Endodermal cell (in vitro differentiated cells): ENCODE measurements at places on chromosomes 3 and 15. TPM values are rescaled to one million over a fixed set of nuclear protein-coding genes. Genes with fewer than 3 reads are reported as not detected.

- no peak overlapping the region for H3K27ac ChIP-seq
- peak; percentile 72 for DNase-seq
- peaks cover 18% of the 10 kb centered on the region for H3K4me1 ChIP-seq
- H3K36me3 ChIP-seq, result no peaks in the 10 kb centered on the region
- no peaks in the 10 kb centered on the region for H3K27me3 ChIP-seq
Observed at GRCh38 chr3:4994823-4995499, 15.7 kb downstream of the BHLHE40 start.

- no peaks in the 10 kb centered on the region for H3K4me1 ChIP-seq
- no peaks in the 10 kb centered on the region for H3K27me3 ChIP-seq
- no peak overlapping the region for H3K4me3 ChIP-seq
Observed at GRCh38 chr3:5194801-5195509, 7.4 kb downstream of the EDEM1 start.

DNA sequence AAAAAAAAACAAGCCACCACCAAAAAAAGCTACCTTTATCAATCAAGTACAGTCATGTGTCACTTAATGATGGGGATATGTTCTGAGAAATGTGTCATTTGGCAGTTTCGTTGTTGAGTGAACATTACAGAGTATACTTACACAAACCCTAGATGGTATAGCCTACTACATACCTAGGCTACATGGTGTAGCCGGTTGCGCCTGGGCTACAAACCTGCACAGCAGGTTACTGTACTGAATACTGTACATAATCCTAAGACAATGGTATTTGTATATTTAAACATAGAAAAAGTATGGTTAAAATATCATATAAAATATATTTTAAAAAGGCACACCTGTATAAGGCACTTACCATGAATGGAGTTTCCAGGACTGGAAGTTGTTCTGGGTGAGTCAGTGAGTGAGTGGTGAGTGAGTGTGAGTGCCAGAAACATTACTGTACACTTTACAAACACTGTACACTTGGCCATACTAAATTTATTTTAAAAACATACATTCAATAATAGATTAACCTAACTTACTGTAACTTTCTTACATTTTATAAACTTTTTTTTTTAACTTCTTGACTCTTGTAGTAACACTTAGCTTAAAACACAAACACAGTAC is 25.9 kb upstream of the JMJD7 start:
- no peak for DNase-seq
- peaks cover 2% of the 10 kb centered on the region for H3K36me3 ChIP-seq
- no peaks in the 10 kb centered on the region for H3K27me3 ChIP-seq
- H3K27ac ChIP-seq, result no peak overlapping the region
- H3K4me1 ChIP-seq, result no peaks in the 10 kb centered on the region

- H3K4me3 ChIP-seq, result no peak overlapping the region
- no peak for DNase-seq
- H3K4me1 ChIP-seq, result no peaks in the 10 kb centered on the region
- H3K27me3 ChIP-seq, result no peaks in the 10 kb centered on the region
- H3K27ac ChIP-seq, result peak overlapping the region; percentile 29
Observed at GRCh38 chr3:97647441-97647982, 117.0 kb upstream of the ARL6 start.

DNA sequence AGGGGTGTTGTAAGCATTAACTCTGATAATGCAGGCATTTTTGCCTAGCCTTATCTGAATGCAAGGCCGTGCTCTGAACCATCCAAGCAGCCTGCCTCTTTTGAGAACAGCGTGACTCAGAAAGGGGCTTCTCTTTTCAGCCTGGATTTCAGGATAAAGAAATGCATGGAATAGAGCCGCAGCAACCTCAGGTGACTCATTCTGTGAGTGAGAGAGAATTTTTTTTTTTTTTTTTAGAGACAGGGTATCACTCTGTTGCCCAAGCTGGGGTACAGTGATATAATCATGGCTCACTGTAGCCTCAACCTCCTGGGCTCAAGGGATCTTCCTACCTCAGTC is 20.6 kb upstream of the PDE8A start:
- no peaks in the 10 kb centered on the region for H3K36me3 ChIP-seq
- no peaks in the 10 kb centered on the region for H3K27me3 ChIP-seq
- H3K4me3 ChIP-seq, result no peak overlapping the region
- DNase-seq, result no peak

- no peak overlapping the region for H3K4me3 ChIP-seq
- H3K36me3 ChIP-seq, result no peaks in the 10 kb centered on the region
- no peaks in the 10 kb centered on the region for H3K27me3 ChIP-seq
- H3K27ac ChIP-seq, result no peak overlapping the region
- no peak for DNase-seq
Observed at GRCh38 chr3:169266986-169267385, 396.5 kb downstream of the MECOM start.

- H3K27ac ChIP-seq, result no peak overlapping the region
- DNase-seq, result no peak
- no peaks in the 10 kb centered on the region for H3K4me1 ChIP-seq
- H3K27me3 ChIP-seq, result no peaks in the 10 kb centered on the region
- H3K36me3 ChIP-seq, result no peaks in the 10 kb centered on the region
- no peak overlapping the region for H3K4me3 ChIP-seq
Observed at GRCh38 chr15:97082830-97083229, 752.3 kb downstream of the NR2F2 start.

- no peak for DNase-seq
- H3K4me1 ChIP-seq, result no peaks in the 10 kb centered on the region
- H3K27me3 ChIP-seq, result no peaks in the 10 kb centered on the region
- no peak overlapping the region for H3K4me3 ChIP-seq
Observed at GRCh38 chr3:88189361-88189810, 39.6 kb downstream of the C3orf38 start.

DNA sequence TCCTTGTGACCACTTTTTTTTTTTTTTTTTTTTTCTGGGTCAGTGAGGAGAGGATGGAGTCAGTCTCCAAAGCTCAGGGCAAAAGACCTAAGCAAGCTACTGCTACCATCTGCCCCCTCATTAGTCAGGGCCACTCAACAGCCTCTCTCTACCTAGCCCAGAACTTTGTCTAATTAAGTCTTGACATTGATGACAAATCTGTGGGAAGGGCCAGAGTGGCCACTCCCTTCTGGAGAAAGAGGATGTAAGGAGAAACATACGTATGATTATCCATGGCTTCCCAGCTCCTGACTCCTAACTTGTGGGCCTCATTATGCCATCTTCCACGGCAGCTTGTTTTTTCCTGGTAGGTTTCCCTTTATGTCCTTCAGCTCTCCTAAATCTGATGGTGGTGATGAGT is 37.9 kb downstream of the NR1I2 start:
- H3K27me3 ChIP-seq, result no peaks in the 10 kb centered on the region
- H3K27ac ChIP-seq, result no peak overlapping the region
- peaks cover 3% of the 10 kb centered on the region for H3K36me3 ChIP-seq
- H3K4me1 ChIP-seq, result no peaks in the 10 kb centered on the region
- H3K4me3 ChIP-seq, result no peak overlapping the region
- DNase-seq, result no peak

DNA sequence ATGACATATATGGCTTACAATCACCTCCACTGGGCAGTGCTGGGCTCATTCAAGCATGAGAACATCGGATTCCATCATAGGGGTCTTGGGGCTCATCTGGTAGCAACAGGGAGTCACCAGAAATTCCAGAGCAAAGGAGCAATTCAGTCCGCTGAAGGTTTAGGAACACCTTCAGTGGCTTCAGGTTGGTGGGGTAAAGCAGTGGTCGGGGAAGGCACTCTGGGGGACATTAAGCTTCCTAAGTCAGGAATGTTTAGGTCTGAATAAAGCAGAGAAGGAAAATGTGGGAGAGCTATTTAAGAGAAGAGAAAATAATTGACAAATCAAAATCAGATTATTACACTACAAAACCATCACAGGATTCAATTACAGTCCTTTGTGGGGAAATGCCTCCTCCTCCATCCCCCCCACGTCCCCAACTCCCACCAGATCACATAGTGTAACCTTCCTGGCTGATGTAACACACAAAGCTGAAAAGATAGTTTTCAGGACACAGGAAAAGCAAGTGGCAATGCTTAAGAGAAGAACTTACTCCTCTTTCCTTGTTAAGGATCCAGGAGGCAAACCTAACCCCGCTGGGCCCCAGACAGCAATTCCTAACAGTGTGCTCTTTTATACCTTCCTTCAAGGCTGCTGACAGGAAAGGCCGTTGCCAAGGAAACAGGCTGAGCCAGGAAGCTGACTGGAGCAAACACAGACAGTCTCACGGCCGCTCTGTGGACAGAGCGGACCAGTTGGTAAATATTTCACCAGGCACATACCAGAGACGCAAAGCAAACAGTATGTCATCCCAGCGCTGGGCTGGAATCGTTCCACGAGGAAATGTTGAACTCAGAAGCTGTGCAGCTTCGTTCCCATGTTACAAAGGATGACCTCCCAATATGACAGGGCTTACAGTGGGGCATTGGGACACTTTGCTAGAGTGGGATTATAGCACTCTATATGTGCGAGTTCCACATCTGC is 57.5 kb upstream of the LMCD1 start:
- peak overlapping the region; percentile 96 for H3K27ac ChIP-seq
- peak overlapping the region; percentile 38 for H3K4me3 ChIP-seq
- H3K36me3 ChIP-seq, result no peaks in the 10 kb centered on the region
- peak; percentile 89 for DNase-seq
- no peaks in the 10 kb centered on the region for H3K27me3 ChIP-seq

- H3K27ac ChIP-seq, result no peak overlapping the region
- H3K36me3 ChIP-seq, result peaks cover 11% of the 10 kb centered on the region
- no peaks in the 10 kb centered on the region for H3K27me3 ChIP-seq
- DNase-seq, result no peak
Observed at GRCh38 chr3:32698506-32698905, 13.5 kb downstream of the CNOT10 start.

DNA sequence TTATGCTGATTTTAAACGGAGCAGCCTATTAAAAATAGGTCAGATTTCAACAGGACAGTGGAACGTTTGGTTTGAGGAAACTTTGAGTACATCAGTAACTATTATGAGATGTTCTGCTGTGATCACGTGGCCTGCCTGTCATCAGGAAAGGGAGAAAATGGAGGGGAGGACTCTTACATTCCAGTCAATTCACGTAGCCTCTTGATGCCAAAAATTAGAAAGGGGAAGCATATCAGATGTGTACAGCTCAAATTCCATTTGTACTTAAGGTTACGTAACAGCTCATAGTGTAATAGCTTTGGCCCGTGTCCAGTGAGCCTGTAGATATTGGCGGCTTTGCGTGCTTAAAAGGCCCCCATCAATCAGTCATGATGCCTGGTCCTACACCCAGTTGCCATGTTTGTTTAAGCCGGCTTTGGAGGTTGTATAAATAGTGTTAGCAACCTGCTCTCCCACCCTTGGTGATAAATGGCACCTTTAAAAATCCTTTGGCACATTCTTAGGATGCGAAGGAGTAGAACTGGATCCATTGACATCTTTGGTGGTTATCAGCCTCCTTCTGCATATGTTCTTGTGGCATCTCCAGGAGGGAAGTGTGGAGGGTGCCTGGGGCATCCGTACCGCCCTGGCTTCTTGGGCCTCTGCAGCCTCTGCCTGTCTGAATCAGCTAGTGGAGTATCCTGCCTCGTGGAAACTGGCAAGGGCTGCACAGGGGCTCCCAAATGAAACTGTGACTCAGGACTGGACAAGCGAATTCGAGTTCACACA is 163.9 kb downstream of the THSD4 start:
- peaks cover 2% of the 10 kb centered on the region for H3K4me1 ChIP-seq
- no peaks in the 10 kb centered on the region for H3K36me3 ChIP-seq
- H3K27me3 ChIP-seq, result no peaks in the 10 kb centered on the region
- no peak overlapping the region for H3K4me3 ChIP-seq
- DNase-seq, result no peak
- no peak overlapping the region for H3K27ac ChIP-seq

- no peak overlapping the region for H3K27ac ChIP-seq
- no peaks in the 10 kb centered on the region for H3K27me3 ChIP-seq
- H3K4me1 ChIP-seq, result no peaks in the 10 kb centered on the region
- no peak overlapping the region for H3K4me3 ChIP-seq
- DNase-seq, result no peak
Observed at GRCh38 chr3:25604107-25604805, 60.5 kb downstream of the TOP2B start.

DNA sequence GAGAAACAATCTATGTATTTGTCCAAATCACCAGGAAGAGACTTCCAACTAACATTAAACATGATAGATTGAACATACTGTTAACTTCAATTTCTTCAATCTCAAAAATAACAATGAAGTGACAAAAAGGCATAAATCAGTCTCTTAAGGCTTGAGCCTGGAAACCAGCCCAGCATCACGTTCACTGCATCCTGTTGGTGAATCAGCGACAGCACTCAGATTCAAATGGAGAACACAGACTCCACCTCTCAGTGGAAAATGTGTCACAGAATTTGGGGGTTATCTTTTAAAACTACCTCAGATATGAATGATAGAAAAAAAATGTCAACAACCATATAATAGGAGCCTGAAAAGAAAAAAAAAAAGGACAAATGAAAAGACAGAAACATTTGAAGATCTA is 212.0 kb downstream of the MINAR1 start:
- H3K36me3 ChIP-seq, result no peaks in the 10 kb centered on the region
- no peak overlapping the region for H3K27ac ChIP-seq
- no peak overlapping the region for H3K4me3 ChIP-seq

DNA sequence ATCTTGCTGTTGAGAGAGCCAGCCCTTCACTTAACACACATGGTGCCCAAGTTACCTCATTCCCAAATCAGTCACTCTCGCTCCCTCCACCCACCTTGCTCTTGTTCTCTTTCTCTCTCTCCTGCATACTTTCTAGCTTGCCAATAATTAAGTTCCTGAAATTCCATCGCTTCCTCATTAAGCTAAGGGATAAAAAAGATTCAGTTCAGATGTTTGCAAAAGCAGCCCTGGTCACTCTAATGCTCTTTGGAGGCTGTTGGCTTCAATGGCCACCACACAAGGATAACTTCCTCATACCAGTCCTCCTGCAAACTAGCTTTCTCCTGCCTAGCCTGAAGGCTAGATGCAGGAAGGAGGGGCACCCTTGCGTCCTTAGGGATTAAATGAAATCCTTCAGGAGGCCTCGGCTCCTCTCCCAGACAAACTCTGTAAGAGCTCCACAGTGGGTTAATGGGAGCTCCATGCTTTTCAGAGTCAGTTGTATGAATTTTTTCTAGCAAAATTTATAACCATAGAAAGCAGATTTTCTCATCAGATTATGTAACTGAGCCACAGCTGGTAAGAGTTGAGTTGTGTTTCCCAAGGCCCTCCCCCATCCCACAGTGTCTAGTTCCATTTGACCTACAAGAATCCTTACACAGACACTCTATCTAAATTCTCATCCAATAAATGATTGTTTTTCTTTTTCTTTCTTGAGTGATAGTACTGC is 176.6 kb upstream of the TRIM42 start:
- no peaks in the 10 kb centered on the region for H3K4me1 ChIP-seq
- no peaks in the 10 kb centered on the region for H3K27me3 ChIP-seq
- H3K4me3 ChIP-seq, result no peak overlapping the region
- H3K36me3 ChIP-seq, result no peaks in the 10 kb centered on the region

- no peak within 1 kb of the TSS for H3K27ac ChIP-seq
- no peak for DNase-seq
- no peaks in the 10 kb centered on the region for H3K36me3 ChIP-seq
- H3K4me3 ChIP-seq, result no peak within 1 kb of the TSS
Observed at GRCh38 chr3:63819151-63819398, at the start of gene C3orf49. Gene C3orf49, plus strand, starts transcription at chr3:63819299. Its CDS starts 173 bp downstream, at chr3:63819472.

- H3K4me3 ChIP-seq, result no peak overlapping the region
- H3K27me3 ChIP-seq, result no peaks in the 10 kb centered on the region
- H3K36me3 ChIP-seq, result no peaks in the 10 kb centered on the region
- no peak overlapping the region for H3K27ac ChIP-seq
- DNase-seq, result no peak
Observed at GRCh38 chr15:66359740-66360139, 3.3 kb upstream of the TIPIN start.

SLC24A5 gene
- not detected in 2 replicates for total RNA-seq

LPP gene
- 78.0 to 104 TPM (median 93.6 TPM) in 3 replicates for total RNA-seq

FOXB1 gene
- 0.73 and 1.7 TPM in 2 replicates for total RNA-seq

DAZL gene
- not detected in 3 replicates for total RNA-seq

PRR20G gene
- not detected in 3 replicates for total RNA-seq

FGF12 gene
- total RNA-seq, result 22.9 and 23.6 TPM in 2 replicates

GP5 gene
- total RNA-seq, result 0.09 to 0.13 TPM in 2 of 3 replicates, not detected in the other

NKIRAS1 gene
- total RNA-seq, result 5.5 and 6.3 TPM in 2 replicates

CACNA2D3 gene
- 0.97 and 1.6 TPM in 2 replicates for total RNA-seq
